ENCODE measurements at places on chromosomes 16 and 17.

DNA sequence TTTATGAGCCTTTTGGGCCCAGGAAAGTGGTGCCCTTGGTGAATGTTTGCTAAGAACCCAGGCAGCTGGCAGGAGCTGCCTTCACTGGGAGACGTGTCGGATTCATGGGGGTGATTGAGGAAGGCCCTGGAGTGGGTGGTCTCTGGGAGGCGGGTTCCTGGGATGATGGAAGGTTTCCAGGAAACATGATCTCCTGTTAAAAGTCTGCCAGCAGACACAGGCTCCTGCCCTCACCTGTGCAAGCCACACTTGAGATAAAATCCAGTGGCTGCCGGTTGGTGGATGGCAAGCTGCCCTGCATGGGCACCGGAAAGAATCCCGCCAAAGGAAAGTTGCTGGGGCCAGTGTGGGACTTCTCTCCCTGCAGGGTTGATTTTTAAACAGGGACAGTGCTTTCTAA is 189.0 kb upstream of the CIBAR2 start:
- DNase-seq = no peak

DNA sequence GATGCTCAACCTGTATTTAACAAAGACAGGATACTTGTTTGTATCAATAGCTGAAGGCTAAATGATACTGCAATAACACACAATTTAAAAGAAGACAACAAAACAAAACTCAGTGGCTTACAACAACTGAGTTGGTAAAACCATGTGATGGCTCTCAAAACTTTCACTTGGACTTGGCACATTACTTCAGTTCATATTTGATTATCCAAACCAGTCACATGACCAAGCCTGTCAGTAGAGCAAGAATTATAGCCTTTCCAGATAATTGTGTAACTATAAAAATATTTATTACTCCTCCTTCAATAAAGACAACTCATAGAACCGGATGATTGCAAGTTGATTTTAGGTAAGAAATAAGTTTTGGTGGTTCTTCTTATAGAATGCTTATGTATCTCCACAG is 56.8 kb downstream of the NQO1 start:
- DNase-seq = no peak

GRCh38 chr16:86343027-86343795 is 167.1 kb upstream of the FOXF1 start:
- DNase-seq = no peak

GRCh38 chr16:58582133-58582532 is 47.5 kb downstream of the CNOT1 start:
- no peak for DNase-seq

- no peak for DNase-seq
Observed at GRCh38 chr16:82846806-82847205, 220.0 kb downstream of the CDH13 start.

- DNase-seq = no peak
Observed at GRCh38 chr16:83116274-83116892, 489.6 kb downstream of the CDH13 start.

- DNase-seq = no peak
Observed at GRCh38 chr17:48630925-48631692, 5.0 kb upstream of the HOXB9 start.

All from NCI-H1436 treated with DMSO at 0.1 percent for 48 hours (cell line).